ENCODE measurements at places on chromosomes 3 and 15.

GRCh38 chr15:69165637-69166025 is 5.2 kb downstream of the GLCE start:
- DNase-seq, result no peak

GRCh38 chr3:53478921-53479664 is 15.3 kb upstream of the CACNA1D start:
- DNase-seq, result no peak

DNA sequence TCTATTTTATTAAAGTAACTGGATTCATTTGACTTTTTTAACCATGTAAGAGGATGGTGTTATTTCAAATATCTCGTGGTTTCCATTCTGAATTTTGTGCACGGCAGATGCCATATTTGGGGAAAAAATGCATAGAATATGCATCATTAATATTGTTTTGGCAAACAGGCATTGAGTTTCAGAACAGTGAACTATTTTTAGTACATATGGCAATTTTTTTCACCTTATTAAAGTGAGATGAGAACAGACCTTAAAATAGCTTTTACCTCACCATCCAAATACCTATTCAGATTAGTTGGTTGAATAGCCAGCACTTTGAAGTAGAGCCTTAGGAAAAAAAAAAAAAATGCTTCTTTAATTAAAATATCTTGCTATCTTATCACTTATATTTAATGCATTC is 117.3 kb upstream of the FLNB start:
- no peak for DNase-seq

GRCh38 chr15:68508485-68509189 is 70.2 kb upstream of the CORO2B start:
- DNase-seq, result no peak

- DNase-seq, result no peak
Measured at GRCh38 chr15:59260090-59260489, 53.4 kb downstream of the LDHAL6B start.

- DNase-seq, result peak; percentile 55
Measured at GRCh38 chr3:96863129-96863740, 48.8 kb downstream of the EPHA6 start.

DNA sequence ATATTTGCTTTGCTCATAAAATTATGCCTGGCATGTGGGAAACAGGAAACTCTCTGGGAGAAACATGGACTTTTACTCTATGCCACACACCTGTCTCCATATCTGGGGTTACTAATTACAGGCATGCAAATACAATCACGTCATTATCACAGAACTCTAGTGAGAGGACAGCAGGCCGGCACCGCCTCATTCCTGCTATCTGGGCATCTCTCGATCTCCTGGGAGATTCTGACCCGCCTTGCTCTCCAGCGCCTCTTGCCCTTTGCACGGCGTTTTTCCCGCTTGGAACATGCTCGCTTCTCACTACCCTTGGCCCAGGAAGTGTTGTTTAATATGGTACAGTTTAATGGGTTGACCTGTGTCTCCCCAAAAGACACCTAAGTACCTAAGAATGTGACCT is 45.4 kb upstream of the PARL start:
- no peak for DNase-seq

DNA sequence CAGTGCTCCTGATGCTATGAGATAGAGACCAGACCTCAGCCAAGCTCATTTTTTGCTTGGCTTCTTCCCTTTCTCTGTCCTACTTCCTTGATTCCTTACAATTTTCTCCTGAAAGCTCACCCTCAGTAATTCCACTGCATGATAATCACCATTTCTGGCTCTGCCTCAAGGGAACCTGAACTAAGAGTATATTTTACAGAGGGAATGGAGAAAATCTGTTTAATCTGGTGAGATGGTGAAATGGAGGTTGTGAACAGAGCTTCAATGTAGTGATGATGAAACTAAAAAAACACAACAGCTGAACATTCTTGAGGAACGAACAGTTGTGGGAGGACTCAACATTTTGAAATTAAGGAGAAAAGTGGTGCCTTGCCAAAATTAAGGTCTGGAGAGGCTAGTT is 16.3 kb downstream of the HHLA2 start:
- no peak for DNase-seq

- no peak for DNase-seq
Measured at GRCh38 chr3:122230174-122230573, 46.7 kb downstream of the CASR start.

Measured in NCI-H1105 treated with DMSO at 0.1 percent for 48 hours (cell line).